ENCODE measurements at places on chromosomes 4 and X.

GRCh38 chr4:168220893-168221292 is 97.7 kb downstream of the DDX60 start:
- no peak for DNase-seq

GRCh38 chr4:76758290-76758882 is 139.6 kb downstream of the SOWAHB start:
- DNase-seq = no peak

DNA sequence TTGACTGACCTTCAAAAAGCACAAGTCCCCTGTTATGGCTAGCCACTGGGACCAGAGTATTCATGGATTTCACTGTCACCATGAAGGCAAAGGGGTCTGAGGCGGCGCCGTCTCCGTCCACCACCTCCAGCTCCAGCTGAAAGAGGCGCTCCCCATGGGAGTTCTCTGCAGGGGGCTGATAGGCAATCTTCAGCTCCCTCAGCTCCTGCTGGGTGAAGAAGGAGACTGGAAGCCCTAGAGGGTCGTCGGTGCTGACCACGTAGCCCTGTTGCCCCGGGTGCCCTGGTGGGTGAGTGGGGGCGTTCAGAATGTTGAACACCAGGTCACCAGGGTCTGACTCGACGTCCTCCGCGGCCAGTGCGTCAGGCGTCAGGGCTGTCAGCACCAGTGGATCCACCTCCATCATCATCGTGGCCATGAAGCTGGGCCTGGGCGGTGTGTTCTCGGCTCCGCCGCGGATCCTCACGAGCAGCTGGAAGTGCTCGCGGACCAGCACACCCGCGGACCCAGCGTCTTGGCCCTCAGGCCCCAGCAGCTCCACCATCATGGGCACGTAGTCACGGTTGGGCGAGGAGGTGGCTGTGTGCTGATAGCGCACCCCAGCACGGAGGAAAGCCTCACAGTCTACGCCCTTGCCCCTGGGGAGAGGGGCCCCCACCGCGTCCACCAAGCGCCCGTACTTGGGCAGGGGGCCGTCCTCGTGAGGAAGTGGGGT is 987 bp downstream of the FREM3 start:
- no peak for DNase-seq

- DNase-seq = no peak
Observed at GRCh38 chr4:118941799-118942198, 53.1 kb downstream of the SYNPO2 start.

DNA sequence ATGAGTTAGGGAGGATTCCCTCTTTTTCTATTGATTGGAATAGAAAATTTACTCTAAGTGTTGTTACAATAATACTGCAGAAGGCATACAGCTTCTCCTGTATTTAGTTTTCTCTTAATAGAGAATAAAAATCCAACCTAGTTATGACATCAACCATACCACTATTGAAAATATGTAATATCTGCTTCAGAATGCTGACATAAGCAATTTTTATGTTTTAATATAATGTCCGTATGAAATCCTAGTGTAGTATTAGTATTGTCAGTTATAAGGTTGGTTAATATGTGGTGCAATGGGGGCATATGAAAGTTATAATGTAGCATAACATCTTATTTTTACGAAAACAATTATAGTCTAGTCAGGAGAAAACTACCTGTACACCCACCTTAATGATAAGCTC is 68.2 kb downstream of the HEPH start:
- DNase-seq = no peak

- no peak for DNase-seq
Observed at GRCh38 chrX:25527156-25527555, 511.4 kb upstream of the ARX start.

DNA sequence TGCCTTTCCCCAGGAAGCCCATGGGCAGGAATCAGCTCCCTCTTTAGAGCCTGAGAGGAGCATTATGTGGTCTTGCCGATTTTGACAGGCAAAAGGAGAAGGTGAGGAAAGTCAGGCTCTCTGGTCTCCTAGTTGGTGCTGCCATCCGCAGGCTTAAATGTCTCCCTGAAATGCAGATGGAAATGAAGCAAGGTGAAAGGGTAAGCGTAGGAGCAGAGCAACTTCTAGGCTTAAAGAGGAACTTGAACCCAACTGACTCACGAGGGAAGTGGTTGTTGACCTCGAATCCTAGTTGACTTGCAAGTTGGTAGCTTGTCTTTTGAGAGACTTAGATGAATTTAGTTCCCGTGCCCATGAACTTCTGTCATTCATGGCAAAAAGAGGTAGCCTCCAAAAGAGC is 205.9 kb downstream of the PTTG2 start:
- DNase-seq = no peak

DNA sequence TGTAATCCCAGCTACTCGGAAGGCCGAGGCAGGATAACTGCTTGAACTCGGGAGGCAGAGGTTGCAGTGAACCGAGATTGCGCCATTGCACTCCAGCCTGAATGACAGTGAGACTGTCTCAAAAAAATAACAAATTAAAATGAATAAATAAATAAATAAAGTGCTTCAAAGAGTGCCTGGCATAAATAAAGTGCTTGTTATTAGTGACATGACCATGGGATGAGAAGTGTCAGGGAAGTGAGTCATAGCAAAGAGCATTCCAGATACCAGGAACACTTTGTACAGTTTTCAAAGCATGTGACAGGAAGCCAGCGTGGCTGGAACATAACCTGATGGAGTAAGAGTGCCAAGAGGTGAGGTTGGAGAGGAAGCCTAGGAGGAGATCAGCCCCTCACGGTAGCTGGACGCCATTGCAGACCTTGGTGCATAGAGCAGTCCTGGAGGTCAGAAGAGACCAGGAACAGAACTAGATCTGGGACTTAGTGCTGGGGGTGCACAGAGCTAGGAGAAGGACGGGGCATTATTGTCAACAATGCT is 6.0 kb upstream of the WDR13 start:
- DNase-seq = no peak

DNA sequence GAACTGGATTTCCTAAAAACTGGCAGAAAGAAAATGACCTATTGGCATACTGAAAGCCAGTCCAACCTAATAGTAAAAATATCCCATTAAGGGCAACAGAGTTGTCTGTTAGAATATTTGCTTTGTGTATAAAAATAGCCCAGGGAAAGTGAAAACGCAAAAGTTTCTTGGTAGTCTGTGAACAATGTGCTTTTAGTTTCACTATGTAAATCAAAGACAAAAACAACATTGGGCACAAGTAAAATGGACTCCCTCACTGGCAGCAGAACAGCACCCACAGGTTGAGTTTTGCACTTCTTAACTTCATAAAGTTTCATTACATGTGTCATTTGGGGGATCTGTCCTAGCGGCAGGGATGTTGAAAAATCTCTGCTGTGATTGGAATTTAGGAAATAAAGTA is 4.3 kb upstream of the FGG start:
- DNase-seq = no peak

- no peak for DNase-seq
Observed at GRCh38 chr4:27861802-27862201, 1001.2 kb downstream of the STIM2 start.

- no peak for DNase-seq
Observed at GRCh38 chr4:931194-931959, 739 bp downstream of the GAK start.

DNA sequence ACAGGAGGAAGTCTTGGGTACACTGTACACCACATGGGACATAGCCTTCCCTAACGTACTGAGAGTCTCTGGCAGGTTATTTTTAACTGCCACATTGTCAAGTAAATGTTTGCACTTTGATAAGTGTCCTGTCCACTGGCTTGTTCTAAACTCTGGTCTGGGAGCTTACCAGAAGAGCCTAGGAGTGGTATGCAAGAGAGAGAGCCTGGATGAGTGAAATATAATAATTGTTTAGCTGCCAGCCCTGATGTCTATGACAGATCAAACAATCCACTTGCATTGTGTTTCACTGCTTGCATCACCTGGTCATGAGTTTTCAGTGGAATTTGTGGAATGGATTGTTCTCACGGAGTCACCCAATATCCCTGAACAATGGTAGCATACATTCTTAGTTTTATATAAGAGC is 91.6 kb downstream of the SHROOM3 start:
- no peak for DNase-seq

- no peak for DNase-seq
Observed at GRCh38 chr4:16129336-16129735, 45.5 kb upstream of the PROM1 start.

DNA sequence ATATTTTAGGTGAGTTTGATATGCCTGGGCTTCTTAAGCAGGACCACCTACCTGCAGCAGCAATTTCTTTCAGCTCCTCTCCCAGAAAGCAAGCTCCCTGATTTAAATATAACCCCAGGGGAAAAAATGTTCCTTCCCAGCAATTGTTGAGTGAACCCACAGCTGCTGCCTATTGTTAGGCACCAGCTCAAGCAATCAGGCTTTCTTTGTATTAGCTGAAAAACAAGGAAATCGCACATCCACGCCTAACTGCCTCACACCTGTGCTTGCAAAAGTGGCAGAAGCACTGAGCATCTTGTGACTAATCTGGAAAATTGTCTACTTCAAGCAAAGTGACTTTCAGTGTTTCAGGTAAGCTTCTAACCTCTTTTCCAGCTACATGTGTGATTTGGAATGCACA is 432.2 kb downstream of the SMARCA1 start:
- DNase-seq = no peak

GRCh38 chr4:93532234-93532633 is 296.3 kb upstream of the ATOH1 start:
- DNase-seq = no peak

GRCh38 chr4:125382995-125383394 is 68.2 kb downstream of the FAT4 start:
- DNase-seq = no peak

- no peak for DNase-seq
Observed at GRCh38 chr4:110055158-110055768, 142.6 kb downstream of the EGF start.

DNA sequence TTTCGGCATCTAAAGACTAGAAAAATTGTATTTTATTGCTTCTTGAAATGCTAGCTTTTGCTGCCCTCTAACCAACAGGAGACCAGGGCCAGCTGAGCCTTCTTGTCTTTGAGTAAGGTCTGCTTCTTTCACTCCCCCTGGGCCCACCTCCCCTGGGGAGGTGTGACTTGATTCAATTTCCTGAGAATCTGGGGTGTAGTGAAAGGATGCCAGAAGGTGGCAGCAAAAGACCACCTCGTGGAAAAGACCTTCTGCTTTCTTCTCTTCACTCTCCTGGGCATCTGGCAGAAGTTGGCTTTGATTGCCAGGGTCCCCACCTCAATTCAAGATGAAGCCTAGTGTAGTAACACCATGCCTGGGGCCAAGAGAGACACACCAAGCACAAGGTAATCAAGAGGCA is 96.5 kb upstream of the MAOA start:
- no peak for DNase-seq

- DNase-seq = no peak
Observed at GRCh38 chrX:109943092-109943739, 59.7 kb upstream of the TMEM164 start.

DNA sequence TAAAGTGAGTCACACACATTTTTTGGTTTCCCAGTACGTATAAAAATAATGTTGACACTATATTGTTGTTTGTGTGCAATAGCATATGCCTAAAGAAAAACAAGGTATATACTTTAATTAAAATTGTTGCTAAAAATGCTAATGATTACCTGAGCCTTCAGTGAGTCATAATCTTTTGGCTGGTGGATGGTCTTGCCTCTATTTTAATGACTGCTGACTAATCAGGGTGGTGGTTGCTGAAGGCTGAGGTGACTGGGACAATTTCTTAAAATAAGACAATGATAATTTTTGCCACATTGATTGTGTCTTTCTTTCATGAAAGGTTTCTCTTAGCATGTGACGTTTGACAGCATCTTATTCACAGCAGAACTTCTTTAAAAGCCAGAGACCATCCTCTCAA is 21.0 kb upstream of the ANXA10 start:
- DNase-seq = no peak

Measured in stimulated activated CD8-positive, alpha-beta memory T cell treated with anti-CD3 and anti-CD28 coated beads, Interleukin-4, amount 100 ng/mL, for 4 hours (primary cell).